ENCODE measurements at places on chromosomes 16 and 17. TPM values are rescaled to one million over a fixed set of nuclear protein-coding genes. Genes with fewer than 3 reads are reported as not detected.

The FBXW10B gene
- 0.13 TPM for total RNA-seq

- DNase-seq: no peak
These were observed 215.9 kb downstream of the RPTOR start for GRCh38 chr17:80760511-80760911.

- DNase-seq: no peak
These were observed 154.3 kb upstream of the ZFHX3 start for GRCh38 chr16:73202161-73202729.

GRCh38 chr17:63819585-63820537, 7.4 kb upstream of the PSMC5 start:
- no peak for DNase-seq

DNA sequence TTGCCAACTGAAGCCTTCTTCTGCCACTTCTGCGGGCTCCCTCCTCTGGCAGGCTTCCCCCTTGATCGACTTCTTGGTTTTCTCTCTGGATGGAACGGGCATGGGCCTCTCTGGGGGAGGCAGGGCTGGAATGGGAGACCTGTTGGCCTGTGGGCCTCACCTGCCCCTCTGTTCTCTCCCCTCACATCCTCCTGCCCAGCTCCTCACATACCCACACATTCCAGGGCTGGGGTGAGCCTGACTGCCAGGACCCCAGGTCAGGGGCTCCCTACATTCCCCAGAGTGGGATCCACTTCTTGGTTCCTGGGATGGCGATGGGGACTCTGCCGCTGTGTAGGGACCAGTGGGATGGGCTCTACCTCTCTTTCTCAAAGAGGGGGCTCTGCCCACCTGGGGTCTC, 6.5 kb upstream of the LASP1NB start:
- DNase-seq: no peak
